Central memory CD4-positive, alpha-beta T cell (primary cell): ENCODE measurements at places on chromosomes 5 and 9.

GRCh38 chr5:43190755-43191603 is 1.0 kb upstream of the NIM1K start:
- no peak for DNase-seq

- no peak for DNase-seq
These were observed 129.4 kb upstream of the ICE1 start for GRCh38 chr5:5293029-5293428.

DNA sequence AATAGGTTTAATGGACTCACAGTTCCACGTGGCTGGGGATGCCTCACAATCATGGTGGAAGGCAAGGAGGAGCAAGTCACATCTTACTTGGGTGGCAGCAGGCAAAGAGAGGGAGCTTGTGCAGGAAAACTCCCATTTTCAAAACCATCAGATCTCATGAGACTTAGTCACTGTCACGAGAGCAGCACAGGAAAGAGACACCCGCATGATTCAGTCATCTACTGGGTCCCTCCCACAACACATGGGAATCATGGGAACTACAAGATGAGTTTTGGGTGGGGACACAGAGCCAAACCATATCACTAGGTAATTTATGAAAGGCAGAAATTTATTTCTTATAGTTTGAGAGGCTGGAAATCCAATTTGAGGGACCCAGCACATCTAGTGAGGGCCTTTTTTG is 40.0 kb downstream of the MTREX start:
- DNase-seq = no peak

GRCh38 chr9:70829591-70830265 is 291.7 kb downstream of the TRPM3 start:
- no peak for DNase-seq

- DNase-seq = no peak
These were observed 11.5 kb upstream of the CAAP1 start for GRCh38 chr9:26904070-26904469.

DNA sequence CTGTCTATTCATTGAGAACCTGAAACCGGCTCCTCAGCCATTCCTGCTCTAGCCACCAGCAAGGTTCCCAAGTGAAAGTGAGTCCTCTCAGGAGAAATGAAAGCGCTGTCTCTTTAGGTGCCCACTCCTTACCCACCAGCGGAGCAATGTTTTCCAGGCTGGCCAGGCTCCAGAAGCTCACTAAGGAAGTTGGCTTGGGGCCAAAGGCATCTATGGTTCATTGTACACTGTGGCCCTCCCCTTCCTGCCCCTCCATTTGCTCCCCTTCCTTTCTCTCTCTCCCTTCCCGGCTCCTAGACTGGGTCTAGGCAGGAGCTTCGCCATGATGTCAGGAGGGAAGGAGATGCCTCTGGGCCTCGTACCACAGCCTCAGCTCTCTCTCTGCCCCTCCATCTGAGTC is 1.1 kb upstream of the GABRP start:
- no peak for DNase-seq

GRCh38 chr5:142529626-142530278 is 156.1 kb downstream of the FGF1 start:
- DNase-seq = no peak

DNA sequence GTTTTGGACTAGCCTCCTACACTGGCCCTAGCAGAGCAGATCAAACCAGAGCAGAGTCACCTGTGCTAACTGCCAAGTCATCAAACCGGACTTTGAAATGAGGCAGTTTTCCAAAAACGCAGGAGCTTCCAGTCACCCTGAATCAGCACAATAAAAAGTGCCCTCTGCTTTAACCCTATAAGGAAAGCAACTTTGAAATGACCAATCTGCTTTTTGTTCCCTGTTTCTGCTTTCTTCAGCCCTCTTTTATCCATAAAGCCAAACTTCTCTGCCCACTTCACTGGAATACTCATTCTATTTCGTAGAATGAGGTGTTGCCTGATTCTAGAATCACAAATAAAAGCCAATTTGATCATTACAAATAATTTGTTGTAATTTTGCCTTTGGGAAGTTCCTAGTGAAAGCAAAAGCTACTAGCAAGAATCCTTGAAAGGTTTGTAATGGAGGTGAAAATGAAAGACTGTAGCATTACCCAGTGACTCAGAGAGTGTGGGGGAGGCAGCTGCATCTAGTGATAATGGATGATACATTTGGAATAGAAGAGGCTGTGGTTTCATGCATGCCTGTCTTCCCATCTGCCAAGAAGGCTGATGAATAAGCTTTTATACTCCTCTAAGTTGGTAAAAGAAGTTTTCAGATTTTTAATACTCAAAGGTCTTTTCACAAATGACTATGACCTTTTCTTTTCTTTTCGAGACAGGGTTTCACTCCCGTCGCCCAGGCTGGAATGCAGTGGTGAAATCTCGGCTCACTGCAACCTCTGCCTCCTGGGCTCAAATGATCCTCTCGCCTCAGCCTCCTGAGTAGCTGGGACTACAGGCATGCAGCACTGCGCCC is 14.9 kb downstream of the SPAAR start:
- DNase-seq = no peak
